ENCODE measurements at places on chromosomes 2 and 18.
A peak's percentile ranks its signal among the peaks of the same experiment; 100 is the strongest.

GRCh38 chr2:40178971-40179370 lies 272.9 kb downstream of the SLC8A1 start:
- no peak for DNase-seq

- no peak for DNase-seq
These were observed 148.3 kb upstream of the KLHL14 start for GRCh38 chr18:32920796-32921787.

DNA sequence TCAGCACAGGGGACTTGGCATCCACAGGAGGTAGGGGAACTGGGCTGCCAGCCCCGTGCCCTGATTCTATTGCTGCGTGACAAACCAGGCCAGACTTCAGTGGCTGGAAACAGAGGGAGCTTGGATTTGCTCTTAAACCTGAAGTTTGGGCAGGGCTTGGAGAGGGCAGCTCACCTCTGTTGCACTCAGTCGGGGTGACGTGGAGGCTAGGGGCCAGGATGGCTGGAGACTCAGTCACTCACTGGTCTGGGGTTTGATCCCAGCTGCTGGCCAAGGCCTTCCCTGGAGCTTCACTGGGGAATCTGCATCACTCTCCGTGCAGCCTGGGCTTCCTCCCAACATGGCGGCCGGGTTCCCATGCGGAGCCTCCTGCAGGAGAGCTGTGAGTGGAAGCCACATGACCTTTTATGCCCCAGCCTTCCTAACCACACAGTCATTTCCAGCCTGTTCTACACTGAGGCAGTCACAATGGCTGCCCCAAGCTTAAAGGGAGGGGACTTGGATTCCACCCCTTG lies 175.2 kb upstream of the HDAC4 start:
- no peak for DNase-seq

GRCh38 chr2:104976603-104977120 lies 61.2 kb upstream of the MRPS9 start:
- DNase-seq: peak; percentile 66

- no peak for DNase-seq
These were observed 458.0 kb downstream of the CPS1 start for GRCh38 chr2:211014376-211014775.
